Hematopoietic multipotent progenitor cell treated with erythropoietin and hydrocortisone succinate and interleukin-3 and kit ligand, for 6 days (in vitro differentiated cells): ENCODE measurements at places on chromosomes 2 and 18.

GRCh38 chr18:55106466-55106865 is 147.2 kb upstream of the CCDC68 start:
- DNase-seq = no peak

DNA sequence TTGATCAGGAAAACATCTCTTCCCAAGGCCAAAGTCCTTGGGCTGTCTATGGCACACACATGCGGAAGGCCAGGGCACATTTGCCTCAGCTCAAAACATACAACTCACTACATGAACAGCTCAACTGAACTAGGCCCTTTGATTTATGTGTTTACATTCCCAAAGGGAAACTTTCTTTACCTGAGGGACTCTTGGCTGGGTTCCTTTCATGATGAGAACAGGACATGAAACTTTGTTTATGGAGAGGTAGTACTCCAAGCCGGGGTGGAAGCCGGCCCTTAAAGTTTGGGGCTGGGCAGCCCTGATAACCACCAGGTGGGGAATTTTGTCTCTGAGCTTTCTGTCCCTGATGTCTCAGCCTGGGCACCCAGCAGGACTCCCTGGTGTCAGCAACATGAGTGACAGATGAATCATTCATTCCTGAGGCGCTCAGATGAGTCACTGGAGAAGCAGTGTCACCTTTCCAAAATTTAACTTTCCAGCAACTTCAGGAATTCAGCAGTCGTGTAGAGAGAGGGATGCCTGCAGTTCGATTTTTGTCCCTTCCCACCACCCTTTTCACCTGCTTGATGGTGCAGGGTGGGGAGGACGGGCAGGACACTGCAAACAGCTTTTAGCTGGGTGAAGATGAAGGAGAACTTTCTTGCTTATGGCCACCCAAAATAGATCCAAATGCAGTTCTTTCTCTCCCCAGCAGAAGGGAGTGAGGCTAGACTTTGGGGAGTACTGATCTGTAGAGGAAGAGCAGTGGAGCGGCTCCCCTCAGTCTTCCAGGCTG is 331.6 kb downstream of the DYSF start:
- no peak for DNase-seq

DNA sequence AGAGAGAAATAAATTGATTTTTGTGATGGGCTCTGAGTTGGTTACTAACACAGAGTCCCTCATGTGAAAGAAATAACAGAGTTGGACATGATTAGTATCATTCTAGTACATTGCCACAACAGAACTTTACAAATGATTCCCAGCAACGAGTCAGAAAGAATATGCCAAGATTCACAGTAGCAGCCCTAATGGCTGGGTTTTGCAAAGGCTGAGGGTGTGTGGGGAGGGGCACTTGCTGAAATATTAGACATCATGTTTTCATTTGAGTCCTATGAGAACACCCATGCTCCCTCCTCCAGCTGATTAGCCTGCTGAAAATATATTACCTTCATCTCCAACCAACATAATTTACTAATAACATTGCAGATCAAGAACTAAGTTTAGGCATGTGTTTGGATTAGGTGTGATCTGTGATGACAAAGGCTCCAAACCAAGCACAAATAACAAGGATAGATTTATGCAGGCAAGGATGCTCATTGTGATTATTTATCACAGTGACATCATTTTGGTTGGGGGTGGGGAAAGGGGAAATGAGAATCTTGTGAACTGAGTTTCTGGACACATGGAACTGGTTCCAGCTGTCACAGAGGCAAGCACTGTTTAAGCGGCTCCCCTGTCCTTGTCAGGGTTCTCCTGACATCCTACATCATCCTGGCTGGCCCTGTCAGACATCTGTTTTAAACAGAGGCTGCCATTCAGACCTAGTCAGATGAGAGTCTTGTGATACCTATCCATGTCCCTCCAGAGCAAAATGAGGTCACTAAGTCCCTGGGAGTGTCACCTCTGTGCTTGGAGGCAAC is 205.8 kb upstream of the NCKAP5 start:
- no peak for DNase-seq

DNA sequence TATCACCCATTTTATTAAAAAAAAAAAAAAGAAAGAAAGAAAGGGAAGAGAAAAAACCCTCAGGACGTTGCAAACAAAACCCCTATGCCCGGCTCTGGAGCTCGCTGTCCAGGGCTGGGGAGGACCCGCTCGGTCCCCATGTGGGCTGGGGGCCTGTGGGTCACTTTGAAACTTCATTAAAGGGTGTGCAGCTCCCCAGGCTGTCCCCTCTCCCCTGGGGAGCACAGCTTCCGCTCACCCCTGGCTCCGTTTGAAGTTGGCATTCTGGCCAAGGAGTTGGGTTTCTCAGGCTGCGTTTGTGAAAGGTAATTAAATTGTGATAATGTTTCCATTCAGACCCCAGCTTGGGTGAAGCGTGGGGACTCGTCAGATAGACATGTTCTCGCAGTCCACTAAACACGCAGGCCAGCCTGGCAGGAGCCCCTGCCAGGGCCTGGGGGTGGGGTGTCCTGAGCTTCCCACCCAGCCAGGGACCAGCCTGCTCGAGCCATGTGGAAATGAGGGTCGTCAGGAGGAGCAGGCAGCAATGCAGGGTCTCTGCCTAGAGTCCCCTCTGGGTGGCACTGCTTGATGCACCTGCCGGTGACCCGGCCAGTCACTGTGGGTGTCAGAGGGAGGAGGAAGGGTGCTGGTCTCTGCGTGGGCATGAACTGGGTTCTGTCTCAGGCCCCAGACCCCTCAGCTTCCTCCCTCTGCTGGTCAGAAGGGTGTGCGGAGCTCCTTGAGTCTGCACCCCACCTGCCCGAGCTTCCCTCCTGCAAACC is 166.2 kb downstream of the INHBB start:
- no peak for DNase-seq

- DNase-seq = no peak
These were observed 44.6 kb upstream of the GCG start for GRCh38 chr2:162196638-162197037.

GRCh38 chr2:182048088-182048487 is 62.4 kb downstream of the PPP1R1C start:
- DNase-seq = no peak

DNA sequence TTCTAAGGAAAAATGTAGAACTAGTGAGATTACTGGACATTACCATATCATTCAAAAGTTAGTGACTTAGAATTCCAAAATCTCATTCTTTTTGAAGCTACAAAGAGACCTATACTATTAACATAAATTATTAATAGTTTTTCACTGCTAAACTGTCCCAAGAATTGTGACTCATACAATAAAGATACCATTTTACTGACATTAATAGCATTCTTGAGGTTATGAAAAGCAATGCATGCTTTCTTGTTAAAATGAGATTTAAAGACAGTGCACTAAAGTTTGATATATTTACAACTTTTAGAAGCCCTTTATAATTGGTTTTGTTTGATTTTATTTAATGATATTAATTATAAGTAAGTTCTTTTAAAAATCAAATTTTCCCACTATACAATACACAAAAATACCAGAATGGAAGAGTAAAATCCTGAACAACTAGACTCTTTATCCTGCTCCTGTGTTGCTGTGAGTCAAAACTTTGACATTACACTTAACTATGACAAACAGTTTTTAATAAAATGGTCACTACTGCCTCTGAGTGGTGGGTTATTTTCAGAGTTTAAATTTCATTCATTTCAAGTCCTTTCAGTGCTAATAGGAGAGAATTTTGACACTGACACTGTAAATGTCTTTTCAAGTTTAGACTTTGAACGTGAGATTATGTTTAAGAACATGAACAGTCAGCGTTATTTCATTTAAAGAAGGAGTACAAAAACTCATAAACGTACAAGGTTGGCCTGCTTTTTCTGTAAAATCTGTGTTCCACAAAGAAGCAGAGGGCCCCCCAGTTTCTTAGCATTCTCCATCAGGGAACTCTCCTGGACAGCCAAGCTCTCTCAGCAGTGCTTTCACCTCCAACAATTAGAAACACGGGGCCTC is 54.5 kb downstream of the FAM124B start:
- no peak for DNase-seq

- DNase-seq = no peak
These were observed 22.3 kb downstream of the DNAH7 start for GRCh38 chr2:196046123-196046917.

DNA sequence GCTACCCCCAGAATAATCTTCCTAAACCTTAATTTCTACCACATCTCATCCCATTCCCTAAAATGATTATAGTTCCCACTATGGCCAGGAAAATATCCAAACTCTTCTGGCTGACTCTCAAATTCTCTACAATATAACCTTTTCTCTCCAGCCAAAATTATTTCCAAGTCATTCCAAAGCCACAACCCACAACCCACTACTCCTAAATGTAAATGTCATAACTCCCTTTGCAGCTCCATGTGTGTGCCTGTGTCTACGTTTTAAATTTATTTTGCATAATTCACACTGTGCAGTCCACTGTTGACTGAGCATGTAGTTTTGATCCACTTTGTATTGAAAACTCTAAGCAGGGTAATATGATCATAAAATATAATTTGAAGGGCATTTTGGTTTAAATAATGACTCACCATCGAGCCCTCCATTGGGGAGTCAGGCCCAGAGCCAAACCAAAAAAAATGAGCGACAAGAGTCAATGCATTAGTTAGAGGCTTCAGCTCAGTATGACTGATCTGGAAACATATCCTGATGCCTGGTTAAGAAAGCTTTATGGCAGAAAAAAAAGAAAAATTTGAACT is 171.0 kb downstream of the AFF3 start:
- DNase-seq = no peak

- peak; percentile 68 for DNase-seq
These were observed 69.8 kb downstream of the NFATC1 start for GRCh38 chr18:79465392-79465991.

DNA sequence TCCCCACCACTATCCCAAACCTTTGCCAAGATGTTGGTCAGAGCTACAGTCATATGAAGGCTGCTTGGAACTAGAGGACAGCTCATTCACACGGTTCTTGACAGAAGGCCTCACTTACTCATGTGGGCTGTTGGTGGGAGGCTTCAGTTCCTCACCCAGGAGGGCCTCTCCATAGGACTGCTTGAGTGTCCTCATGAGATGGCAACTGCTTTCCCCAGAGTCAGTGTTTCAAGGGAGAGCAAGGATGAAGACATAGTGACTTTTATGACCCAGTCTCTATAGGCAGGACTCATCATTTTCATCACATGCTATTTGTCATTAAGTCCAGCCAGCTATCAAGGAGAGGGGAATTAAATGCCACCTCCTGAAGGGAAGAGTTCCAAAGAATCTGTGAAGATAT is 33.4 kb upstream of the OLA1 start:
- no peak for DNase-seq

- DNase-seq = no peak
These were observed 60.2 kb upstream of the SPP2 start for GRCh38 chr2:233990261-233990798.

- no peak for DNase-seq
These were observed 8.5 kb downstream of the CEP76 start for GRCh38 chr18:12694032-12694431.

DNA sequence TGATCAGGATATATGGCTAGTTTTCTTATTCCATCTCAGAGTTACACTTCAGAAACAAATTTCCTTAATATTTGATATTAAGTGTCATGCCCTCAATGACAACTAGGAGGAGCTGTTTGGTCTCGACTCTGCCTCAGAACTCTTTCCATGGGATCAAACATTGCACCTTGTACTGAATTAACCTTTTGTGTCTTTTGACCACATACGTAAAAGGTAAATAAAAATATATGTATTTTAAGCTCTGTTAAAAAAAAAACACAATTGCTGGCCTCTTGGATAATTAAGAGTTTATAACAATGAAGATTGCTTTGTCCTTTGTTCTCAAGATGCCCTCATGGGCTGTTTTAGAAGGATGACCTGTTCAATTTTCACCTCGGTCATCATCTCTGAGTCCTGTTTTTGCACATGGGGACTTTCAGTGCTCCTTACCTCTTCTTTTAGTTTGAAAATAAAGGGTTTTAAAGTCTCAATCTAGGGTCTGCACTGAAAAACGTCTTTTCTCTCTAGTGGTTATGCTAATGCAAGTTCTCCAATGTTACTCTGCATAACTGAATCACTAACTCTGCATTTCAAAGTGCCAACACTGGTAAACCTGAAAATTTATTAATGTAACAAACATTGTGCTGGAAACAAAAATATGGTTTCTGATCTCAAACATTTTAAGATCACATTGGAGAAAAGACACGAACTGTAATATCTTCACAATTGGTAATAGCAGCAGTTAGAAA is 18.8 kb upstream of the FN1 start:
- peak; percentile 60 for DNase-seq

DNA sequence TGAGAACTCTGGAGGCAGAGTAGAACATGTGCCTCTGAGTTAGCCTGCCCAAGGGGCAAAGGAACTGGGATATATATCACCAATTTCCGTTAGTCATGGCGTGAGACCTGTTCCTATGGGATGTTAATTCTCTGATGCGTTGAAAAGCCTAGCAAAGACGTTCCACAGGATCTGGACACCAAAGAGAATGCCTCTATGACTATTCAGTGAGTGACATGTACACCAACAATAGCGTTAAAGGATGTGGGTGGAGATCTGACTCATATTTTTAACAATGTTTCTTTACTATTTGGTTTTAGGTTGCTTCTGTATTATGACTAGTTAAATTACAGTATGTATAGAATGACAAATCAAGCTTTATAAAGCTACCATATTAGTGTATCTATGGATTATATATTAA is 320.9 kb upstream of the MC4R start:
- no peak for DNase-seq

GRCh38 chr18:25235401-25236042 is 116.4 kb downstream of the ZNF521 start:
- peak; percentile 79 for DNase-seq

- no peak for DNase-seq
These were observed 84.8 kb downstream of the OSBPL6 start for GRCh38 chr2:178279142-178279541.

DNA sequence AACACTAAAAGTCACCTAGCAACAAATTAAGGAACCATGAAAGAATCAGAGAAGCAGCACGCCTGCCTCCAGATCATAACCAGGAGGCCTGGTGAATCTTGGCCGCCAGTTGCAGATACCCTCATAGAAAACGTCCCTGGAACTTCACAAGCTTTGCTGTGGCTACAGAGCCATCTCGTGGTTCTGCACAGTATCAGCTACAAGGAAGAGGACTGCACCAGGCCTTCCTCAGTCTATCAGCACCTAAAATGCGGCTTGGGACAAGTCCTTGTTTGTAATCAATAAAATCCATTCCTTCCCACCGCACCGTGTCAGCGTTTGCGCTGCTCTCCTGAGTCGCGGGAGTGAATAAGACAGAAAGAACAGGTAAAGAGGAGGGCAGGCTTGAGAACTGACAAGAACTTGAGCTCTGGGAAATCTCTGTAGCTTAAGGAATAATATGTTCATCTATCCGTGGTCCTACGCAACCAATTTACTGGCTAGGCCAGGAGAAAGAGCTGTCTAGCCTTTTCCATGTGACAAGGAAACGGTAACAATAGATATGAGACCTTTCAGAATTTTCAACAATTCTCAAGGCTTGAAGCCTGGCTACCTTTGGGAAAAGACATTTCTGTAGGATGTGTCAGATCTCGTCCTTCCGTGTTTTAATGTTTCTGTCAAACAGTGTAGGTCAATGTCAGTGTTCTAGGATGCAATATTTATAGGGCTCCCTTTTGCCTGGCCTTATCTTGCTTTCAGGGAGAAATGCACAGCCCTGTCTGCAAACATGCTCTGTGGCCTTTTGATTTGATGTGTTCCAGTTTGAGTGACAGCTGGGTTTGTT is 128.5 kb upstream of the RAB12 start:
- peak; percentile 17 for DNase-seq

GRCh38 chr2:6301426-6301825 is 564.3 kb downstream of the CMPK2 start:
- no peak for DNase-seq

- no peak for DNase-seq
These were observed 112.9 kb downstream of the CLIP4 start for GRCh38 chr2:29227935-29228675.
